ENCODE measurements at places on chromosomes 2 and 18. TPM values are rescaled to one million over a fixed set of nuclear protein-coding genes. Genes with fewer than 3 reads are reported as not detected.

DNA sequence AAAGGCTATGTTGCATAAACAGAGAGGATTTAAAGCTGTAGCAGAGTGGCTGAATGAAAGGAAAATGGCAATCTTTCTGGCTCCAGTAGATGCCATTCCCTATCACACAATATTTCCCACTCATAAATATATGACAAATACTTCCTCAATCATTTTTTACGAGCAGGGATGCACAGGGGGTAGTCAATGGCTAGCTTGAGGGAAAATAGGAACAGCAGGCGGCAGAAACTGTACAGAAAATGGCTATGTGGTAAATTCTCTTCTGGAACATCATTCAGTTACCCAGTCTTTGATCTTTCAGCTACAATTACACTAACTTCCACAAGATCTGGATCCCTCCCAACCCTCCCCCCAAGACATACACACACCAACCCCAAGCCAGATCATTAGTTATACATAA is 127.2 kb downstream of the OLA1 start:
- no peak for DNase-seq

- no peak for DNase-seq
These were observed 45.2 kb upstream of the TTR start for GRCh38 chr18:31546476-31546875.

SCG2 gene
- 4.1 TPM for polyA plus RNA-seq

- no peak for DNase-seq
These were observed 98.1 kb downstream of the FAM210A start for GRCh38 chr18:13628211-13628610.

All from aorta (tissue), 5 donors.